Activated naive CD4-positive, alpha-beta T cell treated with anti-CD3 and anti-CD28 coated beads, Interleukin-2, amount 50 U/mL, for 72 hours (primary cell): ENCODE measurements at places on chromosomes 4 and X. TPM values are rescaled to one million over a fixed set of nuclear protein-coding genes. Genes with fewer than 3 reads are reported as not detected.

FGF13 gene
- total RNA-seq: not detected

RBM46 gene
- total RNA-seq: not detected

NHSL2 gene
- 0.19 TPM for total RNA-seq

CXorf58 gene
- total RNA-seq: 0.37 TPM

EGFL6 gene
- total RNA-seq: not detected

HAUS7 gene
- 35.4 TPM for total RNA-seq

FAM53A gene
- total RNA-seq: 5.4 TPM

BGN gene
- not detected for total RNA-seq

ARHGAP36 gene
- total RNA-seq: not detected

CNOT6L gene
- total RNA-seq: 114 TPM

BMP3 gene
- not detected for total RNA-seq

STATH gene
- total RNA-seq: not detected

ATOH1 gene
- total RNA-seq: not detected

OPHN1 gene
- total RNA-seq: 0.06 TPM

CXCL3 gene
- not detected for total RNA-seq

PSAPL1 gene
- total RNA-seq: not detected

DOK7 gene
- not detected for total RNA-seq

CLNK gene
- not detected for total RNA-seq

RAB40A gene
- 0.14 TPM for total RNA-seq

VCX gene
- not detected for total RNA-seq

NR3C2 gene
- total RNA-seq: 7.1 TPM

BEX4 gene
- total RNA-seq: 11.8 TPM

MAGEA2B gene
- total RNA-seq: not detected

SPOCK3 gene
- total RNA-seq: not detected

CENPVL2 gene
- not detected for total RNA-seq

PDLIM3 gene
- not detected for total RNA-seq

SMS gene
- 38.0 TPM for total RNA-seq

NOX1 gene
- not detected for total RNA-seq

MAGIX gene
- 1.2 TPM for total RNA-seq

NAP1L3 gene
- 1.8 TPM for total RNA-seq

GYPB gene
- total RNA-seq: not detected

METTL14 gene
- total RNA-seq: 67.0 TPM

ZXDB gene
- 4.1 TPM for total RNA-seq

PPARGC1A gene
- total RNA-seq: not detected

CXXC4 gene
- not detected for total RNA-seq

CCDC110 gene
- total RNA-seq: 0.50 TPM

GUCY1B1 gene
- total RNA-seq: 0.27 TPM

MAP9 gene
- 6.5 TPM for total RNA-seq

MAGEB2 gene
- not detected for total RNA-seq

OPRPN gene
- not detected for total RNA-seq

DNAJB14 gene
- total RNA-seq: 41.1 TPM

F9 gene
- not detected for total RNA-seq

PRPS2 gene
- total RNA-seq: 110 TPM

MAGEA8 gene
- not detected for total RNA-seq

NKX3-2 gene
- not detected for total RNA-seq

TLR3 gene
- total RNA-seq: 0.10 TPM

BTC gene
- total RNA-seq: not detected

SORCS2 gene
- total RNA-seq: 0.25 TPM

JCHAIN gene
- total RNA-seq: 0.68 TPM

CXCL11 gene
- total RNA-seq: 0.23 TPM

CLDN34 gene
- total RNA-seq: not detected

FHDC1 gene
- 0.14 TPM for total RNA-seq

NUDT6 gene
- total RNA-seq: 4.4 TPM

ATP1B4 gene
- not detected for total RNA-seq

SRD5A3 gene
- 20.4 TPM for total RNA-seq
